Sciatic nerve (tissue), 2 donors: ENCODE measurements at places on chromosomes 1 and 21. TPM values are rescaled to one million over a fixed set of nuclear protein-coding genes. Genes with fewer than 3 reads are reported as not detected.

LCE5A gene
- not detected for total RNA-seq

- DNase-seq = no peak
Measured at GRCh38 chr21:39121600-39122355, 61.5 kb downstream of the PSMG1 start.

DNA sequence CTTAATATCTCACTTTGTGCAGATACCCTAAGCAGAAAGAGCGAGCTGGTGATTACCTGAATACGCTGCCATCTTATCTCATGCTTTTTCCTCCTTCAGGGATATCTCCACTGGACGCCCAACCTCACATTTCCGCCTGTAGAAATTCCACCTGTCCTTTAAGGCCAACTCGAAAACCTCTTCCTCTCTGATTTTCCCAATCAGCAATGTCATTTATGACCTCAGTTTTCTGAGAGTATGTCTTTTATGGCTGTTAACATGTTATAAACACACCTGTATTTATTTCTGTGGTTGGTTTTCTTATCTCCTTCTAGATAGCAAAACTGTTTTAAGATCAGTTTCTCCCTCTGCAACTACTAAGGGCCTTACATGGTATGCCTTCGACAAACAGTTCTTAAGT, 41.1 kb downstream of the CD34 start:
- DNase-seq = no peak

DNA sequence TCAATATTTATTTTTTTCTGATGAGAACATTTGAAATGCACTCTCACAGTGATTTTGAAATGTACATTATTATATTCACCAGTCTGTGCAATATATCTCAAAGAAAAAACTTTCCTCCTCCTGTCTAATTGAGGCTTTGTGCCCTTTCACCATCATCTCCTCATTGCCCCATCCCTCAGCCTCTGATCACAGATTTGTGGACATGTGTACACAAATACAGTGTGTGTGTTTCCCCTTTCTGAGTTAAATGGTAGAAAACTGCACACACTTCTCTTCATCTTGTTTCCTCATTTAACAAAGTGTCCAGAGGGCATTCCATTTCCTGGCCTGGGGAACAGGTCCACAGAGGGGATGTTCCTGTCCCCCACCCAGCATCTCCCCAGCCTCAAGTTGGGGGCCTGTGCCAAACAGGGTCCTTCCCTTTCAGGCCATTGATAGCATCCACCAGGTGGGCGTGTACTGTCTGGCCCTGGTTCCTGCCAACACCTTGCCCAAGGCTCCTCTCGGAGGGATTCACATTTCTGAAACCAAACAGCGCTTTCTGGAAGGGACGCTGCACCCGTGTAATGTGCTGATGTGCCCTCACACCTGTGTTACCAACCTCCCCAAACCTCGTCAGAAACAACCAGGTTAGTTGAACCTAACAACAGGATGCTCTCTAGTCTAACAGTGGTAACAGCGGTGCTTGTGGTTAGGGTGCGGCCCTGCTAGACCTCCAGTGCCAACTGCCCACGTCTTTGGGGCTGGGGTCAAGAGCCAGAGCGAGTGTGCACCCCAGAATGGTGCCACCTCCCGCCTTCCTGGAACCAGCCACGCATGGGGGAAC, 54.6 kb downstream of the S100B start:
- peak; percentile 55 for DNase-seq

- peak; percentile 82 for DNase-seq
Measured at GRCh38 chr1:82464362-82465001, 663.7 kb downstream of the ADGRL2 start.

GRCh38 chr1:186239171-186239570, 135.9 kb downstream of the TPR start:
- no peak for DNase-seq

DNA sequence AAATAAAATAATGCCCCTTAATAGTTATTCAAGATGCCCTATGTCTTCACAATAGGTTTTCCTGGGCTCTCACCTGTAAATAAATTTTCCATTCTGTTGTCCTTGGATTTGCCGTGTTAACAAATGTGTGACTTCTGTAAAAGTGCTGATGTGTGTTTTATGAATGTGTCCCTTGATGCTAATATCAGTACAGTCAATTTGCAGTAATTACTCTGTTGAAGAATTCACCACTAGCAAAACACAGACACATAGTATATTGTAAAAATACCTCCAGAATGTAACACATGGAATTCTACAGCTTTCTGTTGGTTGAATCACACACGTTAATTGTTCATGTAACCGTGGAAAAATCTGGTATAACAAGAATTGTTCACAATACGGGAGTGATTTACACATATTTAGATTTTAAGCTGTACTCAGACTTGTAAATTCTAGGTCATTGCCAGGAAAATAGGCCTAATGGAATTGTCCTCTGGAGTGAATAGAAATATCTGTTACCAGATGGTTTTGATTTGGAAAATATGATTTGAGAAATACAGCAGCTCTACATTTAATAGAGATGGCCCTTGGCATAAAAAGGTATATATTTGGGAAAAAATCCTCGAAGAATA, 36.7 kb upstream of the KCNK2 start:
- no peak for DNase-seq

DNA sequence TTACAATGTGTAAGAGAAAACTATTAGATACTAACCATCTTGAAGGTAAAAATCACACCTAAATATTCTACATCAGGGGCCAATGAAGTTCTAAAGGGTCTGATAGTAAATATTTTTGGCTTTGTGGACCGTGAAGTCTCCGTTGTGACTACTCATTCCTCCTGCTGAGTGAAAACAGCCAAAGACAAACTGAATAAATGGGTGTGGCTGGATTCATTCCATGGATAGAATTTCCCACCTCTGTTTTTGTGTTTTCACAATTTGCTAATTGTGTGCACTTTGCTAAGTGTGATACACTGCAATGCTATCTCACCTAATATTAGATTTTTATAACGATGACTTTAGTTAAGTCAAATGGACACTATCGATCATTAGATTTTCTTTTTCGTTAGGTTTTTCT, 1474.0 kb downstream of the PLA2G4A start:
- DNase-seq = no peak

SPATA6 gene
- 70.3 TPM for total RNA-seq

DNA sequence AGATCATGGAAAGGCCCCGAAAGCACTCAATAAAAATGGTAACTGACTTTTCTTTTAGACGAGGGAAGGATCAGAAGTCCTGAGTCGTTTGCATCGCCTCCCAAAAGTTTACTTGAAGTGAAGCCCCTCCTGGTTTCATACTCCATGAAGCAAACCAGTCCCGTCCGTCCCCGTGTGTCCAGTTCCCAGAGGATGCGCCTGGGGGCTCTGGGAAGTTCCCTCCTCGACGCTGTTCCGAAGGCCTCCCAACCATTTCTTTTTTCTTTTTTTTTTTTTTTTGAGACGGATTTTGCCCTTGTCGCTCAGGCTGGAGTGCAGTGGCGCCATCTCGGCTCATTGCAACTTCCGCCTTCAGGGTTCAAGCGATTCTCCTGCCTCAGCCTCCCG, 661 bp upstream of the OSCP1 start:
- DNase-seq = no peak

GRCh38 chr1:156402331-156403020, 33.5 kb downstream of the RHBG start:
- DNase-seq = no peak

DNA sequence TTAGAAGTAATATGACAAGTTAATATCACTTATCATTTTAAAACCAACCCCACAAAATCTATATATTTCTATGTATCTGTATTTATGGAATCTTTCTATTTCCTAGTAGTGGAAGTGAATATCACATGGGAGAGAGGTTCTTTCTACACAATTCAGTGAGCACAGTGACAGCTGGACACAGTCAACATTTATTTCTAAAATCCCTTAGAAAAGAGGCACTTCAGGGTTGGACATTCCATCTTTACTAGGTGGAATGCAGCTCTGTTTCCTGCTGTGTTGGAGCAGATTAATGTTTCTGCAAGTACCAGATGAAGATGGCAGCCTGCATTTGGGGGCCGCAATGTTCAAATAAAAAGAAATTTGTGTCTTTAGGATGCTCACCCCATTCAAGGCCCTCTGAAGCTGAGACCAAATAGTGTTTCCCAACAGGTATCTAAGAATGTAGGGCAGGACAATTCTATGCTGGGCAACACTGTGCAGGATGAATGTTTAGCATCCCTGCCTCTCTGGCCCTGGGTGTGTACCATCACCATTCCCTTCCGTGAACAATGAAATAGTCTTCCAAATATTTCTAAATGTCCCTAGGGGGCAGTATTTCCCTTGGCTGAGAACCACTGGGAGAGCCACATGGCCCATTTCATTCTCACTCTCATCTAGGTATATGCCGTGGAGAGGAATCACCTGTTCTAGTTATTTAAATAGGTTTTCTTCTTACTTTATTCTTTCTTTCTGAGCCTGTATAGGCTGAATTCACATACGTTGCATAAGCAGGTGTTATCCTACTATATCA, 394.8 kb downstream of the PRDM2 start:
- DNase-seq = no peak

DNA sequence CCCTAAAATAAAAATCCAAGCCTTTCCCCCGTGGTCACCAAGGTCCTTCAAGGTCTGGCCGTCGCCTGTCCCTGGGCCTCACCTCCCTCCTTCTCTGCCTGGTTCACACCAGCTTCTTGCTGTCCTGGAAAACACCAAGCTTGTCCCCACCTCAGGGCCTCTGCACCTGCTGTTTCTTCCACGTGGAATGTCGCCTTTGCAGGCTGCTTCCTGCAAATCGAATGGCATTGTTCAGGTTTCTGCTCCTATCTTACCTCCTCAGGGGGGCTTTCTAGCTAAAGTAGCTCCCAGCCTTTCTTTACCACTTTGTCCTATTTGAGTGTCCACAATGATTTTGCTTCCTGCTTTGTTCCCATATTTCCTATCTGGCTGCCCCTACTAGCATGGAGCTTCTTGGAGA, 3.3 kb upstream of the CASZ1 start:
- DNase-seq = no peak

ZNF687 gene
- total RNA-seq = 18.8 TPM

GBP7 gene
- total RNA-seq = 0.13 TPM

LAMC1 gene
- total RNA-seq = 263 TPM

GRCh38 chr1:53616927-53617326, 122.0 kb downstream of the GLIS1 start:
- DNase-seq = peak; percentile 33

DCST1 gene
- total RNA-seq = 0.31 TPM

- no peak for DNase-seq
Measured at GRCh38 chr1:98078596-98078995, 157.8 kb upstream of the DPYD start.

JAM2 gene
- 78.1 TPM for total RNA-seq

- no peak for DNase-seq
Measured at GRCh38 chr1:197195100-197195499, 48.6 kb upstream of the ASPM start.

DNA sequence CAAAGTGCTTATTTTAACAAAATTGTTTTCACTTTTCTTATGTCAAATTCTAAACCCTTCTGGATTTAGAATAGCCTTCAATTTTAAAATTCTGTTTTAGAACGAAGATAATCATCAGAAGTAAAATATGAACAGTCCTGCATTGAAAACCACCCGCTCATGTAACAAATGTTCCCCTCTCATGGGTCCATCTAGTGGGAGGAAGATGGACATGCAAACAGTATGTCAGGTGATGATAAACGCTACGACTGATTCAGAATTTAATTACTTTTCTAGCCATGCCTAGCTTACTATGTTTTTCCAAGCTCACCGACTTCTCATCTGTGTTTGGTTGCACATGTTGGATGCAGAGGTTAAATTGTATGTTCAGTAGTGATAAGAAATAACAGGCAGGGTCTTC, 23.5 kb downstream of the SOD1 start:
- DNase-seq = no peak

- no peak for DNase-seq
Measured at GRCh38 chr1:247337250-247337746, 5.6 kb upstream of the ZNF496 start.

PGLYRP3 gene
- not detected for total RNA-seq

ASTN1 gene
- total RNA-seq = 0.36 TPM

DNA sequence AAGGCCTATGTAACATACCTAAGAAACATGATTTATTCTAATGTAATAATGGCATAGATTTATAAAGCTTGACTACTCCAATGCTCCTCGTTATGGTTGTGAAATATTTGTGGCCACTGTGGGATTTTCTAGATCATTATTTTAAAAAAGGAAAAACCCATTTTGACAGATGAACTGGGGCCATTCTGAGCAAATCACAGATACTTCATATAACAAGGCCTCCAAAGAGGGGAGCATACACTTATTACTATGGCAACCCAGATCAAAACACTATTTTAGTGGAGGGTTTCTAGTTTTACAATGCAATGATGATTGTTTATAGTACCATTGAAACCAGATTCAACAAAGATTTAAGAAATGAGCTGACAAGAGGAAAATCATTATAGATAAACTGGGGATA, 346.6 kb downstream of the ZNF326 start:
- no peak for DNase-seq

GRCh38 chr1:13756557-13757315, 56.7 kb downstream of the PRDM2 start:
- no peak for DNase-seq

REN gene
- not detected for total RNA-seq

PARS2 gene
- 3.6 TPM for total RNA-seq

TNFSF18 gene
- 4.1 TPM for total RNA-seq

GRCh38 chr1:12572522-12572921, 45.5 kb downstream of the DHRS3 start:
- no peak for DNase-seq

GRCh38 chr1:108628665-108629064, 32.2 kb downstream of the HENMT1 start:
- no peak for DNase-seq

NPR1 gene
- total RNA-seq = 34.1 TPM

DNA sequence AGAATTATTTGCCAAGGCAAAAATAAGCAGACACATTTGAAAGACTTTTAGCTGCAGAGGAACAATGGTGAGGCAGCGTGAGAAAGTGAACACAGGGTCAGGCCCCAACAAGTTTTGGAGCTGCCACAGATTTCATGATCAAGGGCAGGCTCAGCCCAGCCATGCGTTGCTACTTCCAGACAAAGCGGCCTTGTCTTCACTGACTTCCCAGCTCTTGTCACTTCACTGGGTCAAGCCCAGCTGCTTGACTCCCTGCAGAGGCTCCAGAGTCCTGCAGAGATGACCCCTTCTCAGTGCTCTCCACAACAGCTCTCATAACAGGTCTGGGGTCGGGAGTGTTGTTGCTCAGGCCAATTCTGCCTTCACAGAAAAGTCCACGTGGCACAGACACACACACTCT, 35.8 kb downstream of the HHAT start:
- peak; percentile 62 for DNase-seq

FAAH gene
- 34.4 TPM for total RNA-seq
